CD4-positive, alpha-beta T cell treated with Interleukin-6 at 100 ng/mL for 8 hours (primary cell): ENCODE measurements at places on chromosomes 16 and 17.

GRCh38 chr17:11391134-11391533, 150.1 kb downstream of the SHISA6 start:
- DNase-seq = no peak

GRCh38 chr17:80843741-80844156, 147.9 kb upstream of the CHMP6 start:
- DNase-seq = no peak

GRCh38 chr16:17367036-17367435, 103.7 kb downstream of the XYLT1 start:
- no peak for DNase-seq

DNA sequence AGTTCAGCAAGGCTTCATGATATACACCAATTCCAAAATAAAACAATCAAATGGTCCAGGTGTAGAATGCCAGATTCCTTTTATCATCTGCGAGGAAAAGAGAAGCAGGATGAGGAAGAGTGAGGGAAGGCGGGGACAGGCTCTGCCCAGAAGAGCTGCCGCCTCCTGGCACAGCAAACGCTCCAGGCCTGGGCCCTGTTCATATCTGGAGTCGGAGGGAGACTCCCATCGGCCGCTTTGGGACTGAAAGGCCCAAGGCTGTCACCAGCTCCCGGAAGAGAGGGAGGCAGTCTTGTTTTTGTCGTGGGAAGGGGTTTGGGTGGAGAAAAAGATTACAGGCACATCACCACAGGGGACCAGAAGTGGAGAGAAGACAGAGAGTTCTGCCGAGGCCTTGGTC, 29.0 kb upstream of the SLC25A19 start:
- no peak for DNase-seq

- DNase-seq = no peak
These were observed 2.9 kb downstream of the ATP6V0D1 start for GRCh38 chr16:67477960-67478554.

DNA sequence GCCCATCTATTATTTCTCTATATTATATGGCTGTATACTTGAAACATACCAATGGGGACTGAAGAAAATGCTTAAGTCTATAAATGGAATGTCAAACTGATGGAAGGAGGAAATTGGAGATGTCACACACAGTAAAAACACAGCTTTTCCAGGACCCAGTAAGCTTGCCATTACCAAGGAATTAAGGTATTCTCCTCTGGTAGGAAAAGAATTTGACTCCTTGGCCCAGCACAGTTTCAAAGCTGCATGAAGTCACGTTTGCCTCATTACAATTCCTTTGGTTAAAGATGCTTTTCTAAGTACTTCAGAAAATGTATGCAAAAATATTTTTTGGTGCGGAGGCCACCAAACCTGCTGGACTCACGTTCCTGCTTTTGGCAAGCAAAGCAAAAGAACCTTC, 48.5 kb downstream of the CDH13 start:
- no peak for DNase-seq

- no peak for DNase-seq
These were observed 20.7 kb downstream of the CD7 start for GRCh38 chr17:82296511-82297279.
